Activated CD4-positive, alpha-beta T cell treated with anti-CD3 and anti-CD28 coated beads, Interleukin-2, amount 10 ng/mL, durations not matched to agents 7 days and 5 days (primary cell): ENCODE measurements at places on chromosomes 2 and 18.
A peak's percentile ranks its signal among the peaks of the same experiment; 100 is the strongest.

- DNase-seq, result peak; percentile 16
Measured at GRCh38 chr2:118992740-118993391, 50.9 kb downstream of the MARCO start.

DNA sequence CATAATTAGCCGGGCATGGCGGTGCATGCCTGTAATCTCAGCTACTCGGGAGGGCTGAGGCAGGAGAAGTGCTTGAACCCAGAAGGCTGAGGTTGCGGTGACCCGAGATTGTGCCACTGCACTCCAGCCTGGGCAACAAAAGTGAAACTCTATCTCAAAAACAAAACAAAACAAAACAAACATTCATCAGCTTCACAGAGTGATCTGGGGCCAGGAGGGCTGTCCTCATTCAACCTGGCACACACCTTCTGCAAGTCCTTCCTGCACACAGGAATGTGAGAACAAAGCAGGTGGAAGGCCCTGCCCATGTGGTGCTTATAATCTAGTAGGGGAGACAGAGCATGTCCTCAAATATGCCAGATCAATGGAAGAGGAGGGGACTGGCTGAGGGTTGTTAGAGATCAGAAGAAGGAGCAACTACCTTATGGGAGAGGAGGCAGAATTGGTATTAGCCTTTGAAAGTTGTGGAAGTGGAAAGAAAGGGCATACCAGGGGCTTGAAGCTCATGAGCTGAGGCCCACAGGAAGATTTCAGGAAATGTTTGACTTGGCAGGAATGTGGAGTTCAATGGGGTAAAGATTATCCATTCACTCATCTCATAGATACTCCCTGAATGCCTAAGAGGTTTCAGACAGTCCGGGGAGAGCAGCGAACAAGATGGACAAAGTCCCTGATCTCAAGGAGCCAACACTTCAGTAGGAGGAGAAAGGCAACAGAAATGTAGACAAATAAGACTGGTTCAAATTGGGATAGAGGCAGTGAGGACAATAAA, 155.3 kb upstream of the SIX3 start:
- DNase-seq, result no peak

GRCh38 chr2:38244301-38244700, 132.8 kb downstream of the ATL2 start:
- DNase-seq, result no peak

GRCh38 chr18:25457126-25457525, 105.2 kb upstream of the ZNF521 start:
- no peak for DNase-seq

DNA sequence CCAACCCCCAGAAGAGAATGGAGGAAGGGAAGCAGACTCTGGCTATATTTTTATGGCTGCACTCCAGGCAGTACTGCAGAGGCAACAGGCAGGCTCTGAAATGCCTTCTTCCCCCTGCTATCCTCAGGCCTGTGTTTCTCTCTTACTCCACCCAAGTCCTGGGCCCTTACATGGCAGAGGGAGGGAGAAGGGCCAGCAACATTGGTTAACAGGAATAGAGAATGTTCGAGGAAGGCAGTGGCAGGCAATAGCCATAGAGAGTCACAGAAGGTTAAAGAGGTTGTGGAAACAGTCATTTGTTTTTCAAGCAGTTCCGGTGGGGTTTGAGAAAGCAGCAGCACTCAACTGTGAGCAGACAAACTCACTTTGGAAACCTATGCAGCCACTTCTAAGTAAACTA, 15.1 kb upstream of the DARS1 start:
- DNase-seq, result no peak

DNA sequence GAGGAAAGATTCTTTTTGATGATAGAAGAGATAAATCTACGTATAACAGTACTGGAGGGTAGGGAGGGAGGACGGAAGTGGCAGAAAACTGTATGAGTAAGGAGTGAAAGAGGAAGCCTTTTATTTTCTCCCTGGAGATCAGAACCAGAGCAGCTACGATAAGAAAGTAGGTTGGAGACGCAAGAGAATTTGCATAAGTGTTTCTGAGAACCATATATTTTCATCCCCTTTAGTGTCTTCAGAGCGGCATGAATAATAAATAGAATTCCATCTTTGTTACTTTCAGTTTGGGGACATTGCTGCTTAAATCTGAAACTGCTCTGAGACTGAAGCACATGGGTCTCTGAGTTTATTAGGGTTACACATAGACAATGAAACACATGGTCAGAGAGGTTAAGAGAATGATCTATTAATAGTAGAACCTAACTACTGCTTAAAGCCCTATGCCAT, 230.2 kb upstream of the TNP1 start:
- DNase-seq, result peak; percentile 24

- DNase-seq, result no peak
Measured at GRCh38 chr2:240686460-240686859, 3.8 kb upstream of the AQP12B start.

- DNase-seq, result no peak
Measured at GRCh38 chr2:81767187-81767912, 1462.8 kb upstream of the LRRTM1 start.

DNA sequence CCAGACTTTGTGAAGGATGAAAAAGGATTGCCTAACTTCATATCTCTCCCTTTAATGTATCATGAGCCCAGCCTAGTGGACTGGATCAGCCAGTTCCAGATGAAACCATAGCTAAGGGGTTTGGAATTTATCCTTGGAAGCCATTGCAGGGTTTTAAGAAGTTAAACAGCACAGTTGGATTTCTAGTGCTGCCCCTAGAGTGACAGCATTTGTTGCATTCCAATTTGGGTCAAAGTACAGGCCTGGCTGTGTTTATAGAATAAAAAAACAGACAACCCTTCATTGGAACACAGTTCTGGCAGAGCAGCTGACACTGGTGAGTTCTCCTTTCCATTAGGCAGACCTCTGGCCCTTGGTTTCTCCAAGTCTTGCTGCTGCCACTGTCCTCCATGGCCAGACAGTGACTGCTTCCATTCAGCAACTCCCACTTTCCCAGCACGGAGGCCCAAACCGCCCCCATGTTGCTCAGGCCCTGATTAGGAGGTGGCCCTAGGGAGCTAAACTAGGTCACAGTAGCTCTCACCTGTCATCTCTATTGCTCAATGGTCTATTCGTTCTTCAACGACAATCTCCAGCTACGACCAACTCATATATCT, 8.0 kb downstream of the GPR39 start:
- DNase-seq, result no peak

DNA sequence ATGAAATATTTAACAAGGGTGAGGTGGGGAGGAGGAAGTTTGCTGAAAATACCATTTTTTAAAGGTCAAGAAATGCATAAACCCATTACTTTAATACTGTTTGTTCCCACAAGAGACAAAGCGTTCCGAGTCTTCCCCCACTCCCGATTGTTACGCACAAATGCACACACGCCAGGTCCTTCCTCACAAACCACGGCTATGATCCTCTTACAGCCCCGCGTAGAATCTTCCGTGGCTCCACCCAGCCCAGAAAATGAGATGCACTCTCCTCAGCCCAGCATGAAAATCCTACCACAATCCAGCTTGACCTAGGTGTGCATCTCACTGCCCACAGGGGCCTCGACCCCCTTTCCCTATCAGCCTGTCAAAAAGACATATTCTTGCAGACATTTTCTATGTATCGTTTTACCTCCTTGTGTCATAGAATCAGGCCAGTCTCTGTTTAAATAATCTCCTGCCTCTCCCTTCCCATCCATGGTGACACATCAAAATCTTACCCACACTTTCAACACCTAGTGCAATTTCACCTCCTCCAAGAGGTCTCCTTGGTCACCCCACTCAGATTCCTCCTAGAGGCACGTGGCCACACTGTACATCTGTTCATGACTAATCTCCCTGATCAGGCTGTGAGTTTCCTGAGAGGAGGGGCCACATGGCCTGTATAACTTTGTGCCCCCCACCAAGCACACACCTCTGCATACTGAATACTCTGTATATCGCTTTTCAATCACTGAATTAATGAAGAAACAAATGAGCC, 491.0 kb upstream of the KLHL29 start:
- DNase-seq, result no peak

- no peak for DNase-seq
Measured at GRCh38 chr2:208103616-208104015, 20.7 kb downstream of the CRYGD start.

GRCh38 chr2:204250692-204251091, 294.6 kb upstream of the PARD3B start:
- no peak for DNase-seq
